ENCODE measurements at places on chromosomes 2 and 18.
A peak's percentile ranks its signal among the peaks of the same experiment; 100 is the strongest.

- DNase-seq, result no peak
Observed at GRCh38 chr2:15967415-15968279, 27.3 kb downstream of the MYCN start.

- DNase-seq, result peak; percentile 56
Observed at GRCh38 chr2:11368059-11368572, 23.7 kb upstream of the ROCK2 start.

DNA sequence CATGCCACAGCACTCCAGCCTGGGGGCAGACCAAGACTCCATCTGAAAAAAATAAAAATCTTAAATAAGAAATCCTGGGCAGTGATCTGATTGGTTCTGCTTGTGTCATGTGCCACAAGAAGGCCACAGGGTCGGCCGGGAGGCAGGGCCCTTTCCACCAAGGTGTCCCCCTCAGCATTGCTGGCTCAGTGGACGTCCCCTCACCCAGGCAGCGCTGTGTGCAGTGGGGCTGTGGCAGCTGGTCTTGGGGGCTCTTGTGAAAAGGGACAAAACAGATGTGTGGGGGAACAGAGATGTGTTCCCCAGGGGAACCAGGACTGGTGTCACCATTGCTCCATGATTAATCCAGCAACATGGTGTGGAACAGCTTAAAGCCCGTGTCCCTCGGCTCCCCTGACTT, 60.5 kb downstream of the HS6ST1 start:
- no peak for DNase-seq

DNA sequence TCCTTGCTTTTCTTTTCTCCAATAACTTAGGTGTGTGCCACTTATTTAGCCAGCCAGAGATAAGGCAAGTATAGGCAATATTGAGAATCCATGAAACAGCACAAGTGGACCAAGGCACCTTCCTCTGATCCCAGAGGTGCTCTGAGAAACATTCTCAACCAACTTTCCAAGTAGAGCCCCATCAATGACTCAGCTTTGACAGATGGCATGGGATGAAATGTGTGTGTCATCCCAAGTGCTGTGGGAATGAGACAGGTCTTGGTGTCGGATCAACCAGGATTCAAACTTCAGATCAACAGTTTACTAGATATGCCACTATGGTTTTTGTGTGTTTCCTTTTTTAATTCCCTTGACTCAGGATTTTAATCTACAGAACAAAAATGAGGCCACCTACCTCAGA, 164.0 kb downstream of the GRB14 start:
- no peak for DNase-seq

- no peak for DNase-seq
Observed at GRCh38 chr2:67255933-67256615, 141.1 kb upstream of the ETAA1 start.

DNA sequence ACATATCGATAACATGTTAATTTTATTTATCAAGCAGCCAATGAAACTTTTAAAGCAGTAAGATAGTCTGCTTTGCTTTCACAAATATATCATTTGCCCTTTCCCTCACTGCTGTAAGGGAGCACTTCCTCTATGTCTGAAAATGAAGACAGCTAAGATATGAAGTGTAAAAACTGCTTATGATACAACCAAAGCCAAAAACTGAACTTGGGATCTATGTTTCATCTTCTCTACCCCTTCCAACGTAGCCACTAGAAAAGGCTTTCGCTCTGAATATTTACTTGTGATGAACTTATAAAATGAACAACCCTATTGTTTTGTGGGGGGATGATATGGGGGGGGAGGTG, 140.3 kb downstream of the TCF4 start:
- DNase-seq, result no peak

DNA sequence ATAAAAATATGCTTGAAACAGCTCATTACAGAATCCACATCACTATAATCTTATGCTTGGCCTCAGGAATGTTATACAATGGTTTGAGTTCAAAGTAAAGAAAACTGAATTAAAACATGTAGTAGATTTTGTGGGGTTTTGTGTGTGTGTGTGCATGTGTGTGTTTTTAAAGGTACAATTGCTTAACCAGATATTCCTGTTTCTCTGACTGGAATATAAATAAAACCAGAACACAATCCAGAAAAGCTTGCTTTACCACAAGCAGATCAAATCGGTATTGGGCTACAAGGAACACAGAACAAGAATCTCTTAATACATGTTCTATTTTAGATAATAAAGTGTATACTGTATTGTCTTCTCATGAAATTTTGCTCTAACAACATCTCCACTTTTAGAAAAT, 110.0 kb downstream of the TMEM247 start:
- DNase-seq, result no peak

DNA sequence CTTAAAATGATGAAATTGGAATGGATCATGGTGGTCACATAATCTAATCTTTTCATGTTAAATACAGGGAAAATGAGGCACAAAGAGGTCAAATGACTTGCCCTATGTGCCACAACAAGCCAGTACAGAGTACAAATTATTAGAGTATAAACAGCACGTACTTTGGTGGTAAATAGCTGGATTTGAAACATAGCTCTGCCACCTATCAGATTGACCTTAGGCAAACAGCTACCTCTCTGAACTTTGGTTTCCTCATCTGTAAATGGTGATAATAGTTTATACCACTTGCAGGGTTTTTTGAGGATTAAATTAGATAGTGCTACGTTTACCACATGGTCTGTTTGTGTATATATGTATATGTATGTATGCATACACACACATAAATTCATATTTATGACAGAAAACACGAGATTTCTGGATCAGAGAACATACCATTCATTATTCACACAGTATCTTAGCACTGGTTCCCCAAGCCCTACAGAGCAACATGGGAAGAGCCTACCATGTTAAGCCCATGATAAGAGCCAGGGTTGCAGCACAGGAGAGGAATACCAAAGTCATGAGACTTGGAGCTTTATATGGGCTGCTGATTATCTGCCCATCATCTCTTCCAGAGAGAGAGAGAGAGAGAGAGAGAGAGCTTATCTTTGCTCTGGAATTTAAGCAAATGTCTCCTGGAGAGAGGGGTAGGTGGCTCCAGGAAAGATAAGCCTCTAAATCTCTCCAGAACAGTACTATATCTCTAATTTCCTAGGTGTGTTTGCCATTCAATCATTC, 73.5 kb downstream of the MDH1 start:
- DNase-seq, result no peak

DNA sequence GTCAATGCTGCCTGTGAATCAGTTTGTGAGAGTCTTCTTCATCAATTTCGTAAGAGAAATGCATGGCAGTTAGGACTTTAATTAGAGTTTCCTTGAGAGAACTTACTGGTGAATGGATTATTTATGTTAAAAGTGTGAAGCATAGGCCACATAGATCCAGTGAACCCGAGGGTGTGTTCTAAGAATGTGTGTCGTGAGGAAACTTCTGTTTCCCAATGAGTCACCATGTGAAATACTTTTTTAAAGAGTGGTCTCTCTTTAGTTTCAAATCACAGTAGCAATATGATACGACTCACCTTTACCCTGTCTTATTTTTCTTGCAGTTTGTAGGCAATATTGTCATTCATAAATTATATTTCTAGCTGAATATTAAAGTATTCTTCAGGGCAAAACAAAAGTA, 18.5 kb downstream of the THSD7B start:
- DNase-seq, result no peak

GRCh38 chr2:43493954-43494353, 101.9 kb downstream of the THADA start:
- no peak for DNase-seq

- peak; percentile 5 for DNase-seq
Observed at GRCh38 chr18:27713738-27714095, 463.2 kb downstream of the CDH2 start.

- no peak for DNase-seq
Observed at GRCh38 chr2:83851066-83851465, 608.0 kb downstream of the SUCLG1 start.

- DNase-seq, result no peak
Observed at GRCh38 chr2:135226961-135227360, 174.9 kb downstream of the RAB3GAP1 start.
